ENCODE measurements at places on chromosomes 6 and 20. TPM values are rescaled to one million over a fixed set of nuclear protein-coding genes. Genes with fewer than 3 reads are reported as not detected.

The GGTLC1 gene
- not detected for total RNA-seq

The GSTA2 gene
- not detected for total RNA-seq

The ORC3 gene
- 38.7 TPM for total RNA-seq

The TAAR9 gene
- not detected for total RNA-seq

The TRIM40 gene
- total RNA-seq: not detected

The ADGRG6 gene
- 0.12 TPM for total RNA-seq

The TNFAIP3 gene
- 259 TPM for total RNA-seq

The IL17F gene
- total RNA-seq: 113 TPM

The PRSS35 gene
- total RNA-seq: not detected

The SPINT4 gene
- total RNA-seq: not detected

The SOX18 gene
- not detected for total RNA-seq

The HLA-A gene
- 1,413 TPM for total RNA-seq

The OR2H1 gene
- not detected for total RNA-seq

The OR5V1 gene
- total RNA-seq: not detected

The IFNGR1 gene
- 27.7 TPM for total RNA-seq

The CLVS2 gene
- not detected for total RNA-seq

The PIGU gene
- total RNA-seq: 21.3 TPM
